T-helper 2 cell (primary cell): ENCODE measurements at places on chromosomes 12 and 14.

GRCh38 chr12:43836475-43836989 is 651 bp downstream of the TMEM117 start:
- no peak for DNase-seq

DNA sequence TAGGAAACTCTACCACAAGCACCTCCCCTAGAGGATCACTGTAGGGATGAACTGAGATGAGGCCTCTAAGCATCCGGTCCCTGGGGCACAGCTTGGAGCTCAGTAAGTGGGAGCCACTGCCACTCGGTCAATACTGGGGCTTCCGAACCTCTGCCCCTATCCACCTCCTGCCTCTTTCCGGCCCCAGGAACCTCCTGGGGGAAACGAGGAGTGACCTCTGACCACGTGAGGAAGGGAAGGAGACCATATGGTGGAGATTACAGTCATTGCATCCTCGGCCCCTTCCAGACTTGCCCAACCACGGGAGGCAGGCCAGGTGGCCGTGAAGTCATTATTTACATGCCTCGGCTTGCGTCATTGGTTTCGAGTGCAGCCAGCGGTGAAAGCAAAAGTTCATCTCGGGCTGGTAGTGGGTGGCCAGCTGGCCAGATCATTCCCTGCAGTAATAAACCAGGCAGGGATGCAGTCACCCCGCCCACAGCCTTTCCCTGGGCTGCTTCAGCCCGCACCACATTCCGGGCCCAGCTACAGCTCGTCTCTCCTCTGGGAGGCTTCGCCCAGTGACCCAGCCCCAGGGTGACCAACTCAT is 65.4 kb downstream of the C14orf132 start:
- DNase-seq = no peak

DNA sequence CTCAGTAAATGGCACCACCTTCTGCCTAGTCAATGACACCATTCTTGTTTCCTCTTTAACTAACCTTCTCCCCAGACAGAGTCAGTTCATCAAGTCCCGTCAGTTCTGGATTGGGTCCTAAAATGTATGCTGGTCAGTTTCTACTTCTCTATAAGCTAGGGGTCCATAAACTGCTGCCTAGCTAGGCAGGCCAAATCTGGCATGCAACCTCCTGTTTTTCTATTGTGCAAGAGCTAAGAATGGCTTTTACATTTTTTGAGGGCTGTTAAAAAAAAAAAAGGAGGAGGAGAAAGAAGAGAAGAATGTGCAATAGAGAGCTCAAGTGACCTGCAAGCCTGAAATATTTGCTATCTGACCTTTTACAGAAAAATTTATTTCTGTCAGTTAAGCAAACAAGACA is 6.4 kb upstream of the TMED10 start:
- DNase-seq = no peak

GRCh38 chr12:29593001-29593400 is 95.5 kb upstream of the OVCH1 start:
- no peak for DNase-seq

- no peak for DNase-seq
Measured at GRCh38 chr12:131765961-131766360, 55.1 kb downstream of the SFSWAP start.

- DNase-seq = no peak
Measured at GRCh38 chr12:30880061-30880460, 46.5 kb upstream of the TSPAN11 start.

- DNase-seq = no peak
Measured at GRCh38 chr12:64029013-64029857, 184.7 kb downstream of the SRGAP1 start.

- DNase-seq = no peak
Measured at GRCh38 chr12:69406217-69406616, 46.7 kb downstream of the YEATS4 start.
